ENCODE measurements at places on chromosomes 1 and 21.

DNA sequence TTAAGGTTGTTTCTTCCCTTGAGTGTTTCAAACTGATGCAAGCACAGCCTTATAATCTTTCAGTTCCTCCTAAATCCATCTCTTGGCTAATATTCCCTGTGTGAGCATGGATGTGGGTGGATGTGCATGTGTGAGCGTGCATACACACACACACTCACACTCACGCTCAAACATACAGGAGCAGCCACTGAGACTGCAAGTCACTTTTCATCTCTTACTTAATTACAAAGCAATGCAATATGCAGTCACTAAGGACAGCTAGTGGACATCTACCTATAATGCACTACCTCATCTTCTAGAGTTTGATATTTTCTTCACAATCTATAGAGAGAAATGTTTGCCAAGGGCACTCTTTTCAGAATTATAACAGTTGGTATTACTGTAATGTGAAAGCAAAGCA is 1.4 kb downstream of the ESRRG start:
- no peak for DNase-seq

GRCh38 chr1:207962716-207963426 is 51.9 kb upstream of the CD34 start:
- DNase-seq, result no peak

DNA sequence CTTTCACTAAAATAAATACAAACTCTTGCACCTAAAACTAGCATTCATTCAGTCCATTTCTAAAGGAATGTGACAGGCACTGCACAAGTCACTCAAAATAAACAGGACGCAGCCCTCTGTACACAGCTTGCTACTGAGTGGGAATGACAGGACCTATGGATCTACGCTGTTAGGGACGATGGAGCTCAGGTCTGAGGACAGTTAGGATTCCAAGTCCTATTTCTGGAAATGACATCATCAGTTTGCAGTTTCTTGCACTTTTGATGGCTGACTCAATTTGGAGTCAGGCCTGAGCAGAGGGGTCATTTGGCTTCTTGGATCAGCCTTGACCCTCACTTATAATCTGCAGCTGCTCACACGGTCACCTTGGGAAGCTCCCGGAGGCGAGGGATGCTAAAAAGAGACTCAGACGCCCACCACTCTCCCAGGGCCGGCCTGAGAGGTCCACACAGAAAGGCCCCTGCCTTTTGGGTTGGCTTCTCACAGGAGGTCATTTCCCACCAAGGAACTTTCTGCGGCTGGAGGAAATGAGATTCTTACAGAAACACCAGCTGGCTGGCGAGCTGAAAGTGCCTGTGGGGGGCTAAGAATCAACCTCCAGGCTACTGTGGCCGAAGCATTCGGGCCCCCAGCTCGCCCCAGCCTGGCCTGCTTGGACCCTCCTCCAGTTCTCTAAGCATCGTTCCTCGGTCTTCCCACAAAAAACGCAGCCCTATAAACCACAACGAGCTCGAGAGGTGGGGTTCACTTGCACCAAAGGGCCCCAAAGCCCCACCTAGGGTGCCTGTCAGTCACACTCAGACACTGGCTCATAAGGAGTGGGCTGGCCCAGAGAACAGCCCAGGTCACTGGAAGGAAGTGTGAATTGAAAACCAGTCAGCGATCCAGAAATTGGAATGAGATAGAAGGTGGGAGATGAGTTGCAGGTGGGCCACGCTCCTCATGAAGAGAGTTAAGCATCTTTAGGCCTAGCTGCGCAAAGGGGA is 8.9 kb upstream of the PDE9A start:
- DNase-seq, result no peak

GRCh38 chr1:13749543-13750341 is 49.8 kb downstream of the PRDM2 start:
- DNase-seq, result no peak

- no peak for DNase-seq
Observed at GRCh38 chr1:93732514-93732913, 50.9 kb upstream of the BCAR3 start.

DNA sequence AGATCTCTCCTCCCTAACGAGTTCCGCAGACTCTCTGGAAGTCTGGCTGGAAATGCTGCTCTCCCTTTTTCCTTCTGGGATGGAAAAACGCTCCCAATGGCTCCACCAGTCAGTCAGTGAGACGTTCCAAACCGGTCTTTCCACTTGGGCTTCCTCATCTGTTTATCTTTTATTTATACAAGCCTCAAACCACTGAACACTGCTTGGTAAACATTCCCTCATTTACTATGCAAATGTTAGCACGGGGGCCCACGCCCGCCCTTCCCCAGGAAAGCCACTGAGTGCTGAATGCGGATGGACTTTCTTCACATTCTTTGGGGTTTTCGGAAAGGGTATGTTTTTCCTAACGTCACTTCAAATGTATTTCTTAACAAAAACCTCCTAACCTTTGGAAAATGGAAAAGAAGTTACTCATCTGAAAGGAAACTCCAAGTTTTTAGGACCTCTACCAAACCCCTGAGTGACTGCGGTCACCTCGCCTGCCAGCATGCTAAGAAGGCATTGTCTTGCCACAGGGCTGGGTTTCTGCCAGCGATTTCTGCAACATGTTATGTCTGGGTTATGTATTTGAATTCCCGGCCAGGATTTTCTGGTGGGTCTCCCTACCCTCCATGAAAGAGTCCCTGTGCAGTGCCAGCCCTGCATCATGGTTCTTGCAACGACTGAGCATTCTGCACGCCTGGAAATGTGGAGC is 14.0 kb upstream of the UMODL1 start:
- no peak for DNase-seq

GRCh38 chr1:22922640-22923039 is 50.0 kb downstream of the LACTBL1 start:
- DNase-seq, result no peak

- no peak for DNase-seq
Observed at GRCh38 chr1:187504779-187505178, 676.0 kb downstream of the PLA2G4A start.

DNA sequence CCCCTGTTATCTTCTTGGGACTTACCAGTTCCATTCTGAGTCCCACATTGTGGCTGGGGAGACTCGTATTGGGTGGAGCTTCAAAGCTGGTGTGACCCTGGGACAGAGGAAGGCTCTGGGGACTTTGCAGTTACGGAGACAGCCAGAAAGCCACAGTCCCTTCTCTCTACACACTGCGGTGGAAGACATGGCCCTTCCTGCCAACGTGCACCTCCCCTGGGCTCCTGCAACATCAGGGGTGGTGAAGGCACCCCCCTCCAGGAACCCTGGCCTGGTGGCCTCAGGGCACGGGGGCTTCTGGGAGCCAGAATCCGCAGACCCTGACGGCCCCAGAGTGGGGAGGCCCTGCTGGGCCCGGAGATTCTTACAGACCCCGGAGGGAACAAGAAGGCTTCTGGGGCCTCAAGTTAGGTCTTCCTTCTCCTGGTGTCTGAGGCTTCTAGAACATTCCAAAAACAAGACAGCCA is 113.0 kb downstream of the SIK1 start:
- no peak for DNase-seq

DNA sequence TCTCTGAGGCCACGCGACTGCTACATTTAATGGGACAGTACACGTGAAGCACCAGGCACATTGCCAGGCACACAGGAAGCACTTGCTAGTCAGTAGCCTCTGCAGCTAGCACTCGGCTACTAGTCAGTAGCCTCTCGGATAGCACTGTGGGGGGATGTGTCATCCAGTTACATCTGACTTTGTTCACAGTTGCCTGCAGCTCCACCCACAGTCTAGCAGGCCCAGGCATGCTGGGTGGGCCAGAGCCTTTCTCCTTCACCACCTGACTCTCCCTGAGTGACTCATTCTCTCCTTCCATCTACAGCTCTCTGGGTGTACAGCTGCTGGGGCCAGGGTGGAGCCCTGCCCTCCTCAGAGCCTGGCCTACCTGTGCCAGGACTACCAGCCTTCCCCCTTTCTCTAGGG is 51.5 kb downstream of the PTPRF start:
- DNase-seq, result no peak

- DNase-seq, result no peak
Observed at GRCh38 chr1:66505671-66506392, 28.1 kb upstream of the SGIP1 start.

GRCh38 chr1:61403679-61404596 is 321.0 kb downstream of the TM2D1 start:
- no peak for DNase-seq

DNA sequence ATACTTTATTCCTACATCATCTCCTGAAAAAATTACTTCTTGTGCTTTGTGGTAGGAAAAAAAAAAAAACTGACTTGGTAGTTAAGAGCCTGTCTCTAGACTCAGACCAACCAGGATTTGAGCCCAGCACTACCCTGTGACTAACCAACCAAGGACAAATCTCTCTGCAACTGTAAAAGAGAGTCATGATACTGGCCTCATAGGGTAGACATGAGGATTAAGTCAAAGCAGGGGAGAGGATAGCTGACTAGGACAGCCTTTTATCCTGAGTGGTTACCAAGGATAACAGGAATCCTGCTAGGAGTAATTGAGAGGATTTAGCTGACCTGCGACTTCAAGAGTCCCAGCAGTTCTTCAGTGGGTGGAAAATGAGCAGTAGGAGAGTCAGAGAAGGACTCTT is 112.8 kb downstream of the C1orf21 start:
- no peak for DNase-seq

DNA sequence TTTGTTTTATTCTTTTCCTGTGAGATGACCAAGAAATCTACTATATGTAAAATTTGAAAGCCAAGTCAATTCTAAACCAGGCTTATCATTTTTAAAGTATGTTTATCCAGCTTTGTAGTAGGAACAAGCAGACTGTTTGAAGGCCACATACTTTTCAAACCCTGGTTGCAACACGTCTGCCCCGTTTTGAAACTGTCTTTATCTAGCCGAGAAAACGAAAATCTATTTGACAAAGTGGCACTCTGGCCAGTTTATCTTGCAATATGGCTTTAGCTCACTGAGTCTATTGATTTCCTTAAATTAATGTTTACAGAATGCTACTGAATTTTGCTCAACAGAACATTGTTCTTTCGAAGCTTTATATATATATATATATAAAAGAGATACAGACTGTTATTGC is 39.7 kb downstream of the PROX1 start:
- no peak for DNase-seq

GRCh38 chr1:66480162-66480561 is 53.8 kb upstream of the SGIP1 start:
- no peak for DNase-seq

- DNase-seq, result no peak
Observed at GRCh38 chr1:174797398-174797797, 202.3 kb upstream of the CACYBP start.

GRCh38 chr21:26120828-26121227 is 49.7 kb downstream of the APP start:
- no peak for DNase-seq

DNA sequence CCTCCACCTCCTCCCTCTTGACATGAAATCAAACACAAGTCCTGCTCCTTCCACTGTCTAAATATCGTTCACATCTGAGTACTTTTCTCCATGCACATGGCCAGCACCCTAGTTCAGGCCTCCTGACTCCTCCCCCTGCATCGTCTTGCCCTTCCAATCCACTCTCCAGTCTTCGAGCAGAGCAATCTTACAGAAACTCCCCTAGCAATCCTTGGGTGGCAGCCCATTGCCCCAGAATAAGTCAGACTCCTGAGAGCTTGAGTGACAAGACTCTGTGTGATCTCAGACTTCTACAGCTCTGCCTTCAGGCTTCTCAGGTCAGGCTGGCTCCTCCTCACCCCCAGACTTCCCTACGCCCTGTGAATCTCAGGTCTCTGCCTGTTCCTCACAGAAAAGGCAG is 5.5 kb downstream of the SH2D2A start:
- DNase-seq, result no peak

- DNase-seq, result no peak
Observed at GRCh38 chr1:32549616-32550015, 10.4 kb downstream of the ZBTB8A start.

GRCh38 chr1:242448910-242449645 is 75.4 kb downstream of the PLD5 start:
- no peak for DNase-seq

DNA sequence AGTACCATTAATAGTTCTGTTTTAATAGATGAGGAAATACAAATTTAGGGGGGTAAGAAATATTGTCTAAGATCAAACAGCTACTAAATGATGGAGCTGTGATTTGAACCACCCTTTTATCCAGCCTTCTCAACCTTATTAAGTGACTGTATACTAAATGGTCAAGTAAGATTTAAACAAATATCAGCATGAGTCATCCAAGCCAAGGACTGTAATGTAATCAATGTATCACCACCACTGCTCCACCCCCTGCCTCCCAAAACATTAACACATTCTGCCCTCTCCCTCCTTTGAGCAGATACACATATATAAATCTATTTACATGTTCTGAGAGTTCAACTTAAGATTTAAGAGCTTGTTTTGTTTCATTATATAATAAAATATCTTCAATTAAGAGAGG is 58.9 kb downstream of the LRRC40 start:
- DNase-seq, result no peak

DNA sequence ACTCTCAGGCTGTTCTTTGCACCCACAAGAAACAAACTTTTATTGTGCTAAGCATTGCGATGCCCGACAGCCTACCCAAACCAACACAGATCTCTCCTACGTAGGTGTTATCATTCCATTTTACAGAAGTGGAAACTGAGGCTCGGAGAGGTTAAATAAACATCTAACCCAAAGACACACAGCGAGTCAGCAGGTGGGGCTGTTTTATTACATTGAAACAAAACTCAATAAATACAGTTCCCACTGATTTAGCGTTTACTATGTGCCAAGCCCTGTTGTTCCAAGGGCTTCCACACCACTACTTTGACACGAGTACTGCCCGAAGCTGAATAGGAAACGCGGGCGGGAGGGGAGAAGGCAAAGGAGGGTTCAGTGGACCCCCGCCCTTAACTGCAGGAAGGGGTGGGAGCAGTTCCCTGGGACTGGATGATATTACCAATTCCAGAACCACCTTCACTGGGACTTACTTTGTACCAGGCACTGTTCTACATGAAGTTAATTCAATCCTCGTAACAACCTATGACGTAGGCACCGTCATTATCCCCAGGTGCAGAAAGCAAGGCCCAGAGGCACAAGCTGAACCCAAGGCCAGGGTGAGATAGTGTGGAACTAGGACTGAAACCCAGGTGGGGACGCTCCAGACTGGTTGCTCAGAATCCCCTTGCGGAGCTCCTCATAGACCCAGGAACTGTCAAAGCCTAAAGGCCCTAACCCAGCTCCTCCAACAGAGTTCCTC is 19.3 kb upstream of the ALDH4A1 start:
- no peak for DNase-seq

DNA sequence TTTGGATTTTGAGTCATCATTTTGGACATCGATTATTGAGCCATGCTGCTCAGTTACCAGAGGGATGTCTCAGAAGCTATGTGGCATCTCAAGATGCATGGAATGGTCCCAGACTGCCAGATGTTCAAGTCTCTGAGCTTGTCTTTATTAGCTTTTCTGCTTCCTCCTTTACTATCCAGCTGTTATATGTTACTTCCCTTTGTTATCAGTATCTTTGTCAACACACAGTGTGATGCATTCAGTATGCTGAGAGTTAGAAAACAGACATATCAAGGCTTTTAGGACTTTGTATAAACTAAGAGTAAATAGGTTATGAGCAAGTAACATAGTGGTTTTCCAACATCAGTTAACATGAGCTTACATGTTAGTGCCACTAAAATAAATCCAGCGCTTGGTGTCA is 474.5 kb downstream of the DSCAM start:
- DNase-seq, result no peak
